ENCODE measurements at places on chromosomes 1 and 21. TPM values are rescaled to one million over a fixed set of nuclear protein-coding genes. Genes with fewer than 3 reads are reported as not detected.

The NFIA gene
- total RNA-seq: 1.8 TPM

The PODN gene
- total RNA-seq: 0.17 TPM

The LAD1 gene
- total RNA-seq: 30.5 TPM

The LCE2A gene
- not detected for total RNA-seq

The ACTL8 gene
- 0.47 TPM for total RNA-seq

Data from H1 (cell line).